ENCODE measurements at places on chromosomes 12 and 14. TPM values are rescaled to one million over a fixed set of nuclear protein-coding genes. Genes with fewer than 3 reads are reported as not detected.

DNA sequence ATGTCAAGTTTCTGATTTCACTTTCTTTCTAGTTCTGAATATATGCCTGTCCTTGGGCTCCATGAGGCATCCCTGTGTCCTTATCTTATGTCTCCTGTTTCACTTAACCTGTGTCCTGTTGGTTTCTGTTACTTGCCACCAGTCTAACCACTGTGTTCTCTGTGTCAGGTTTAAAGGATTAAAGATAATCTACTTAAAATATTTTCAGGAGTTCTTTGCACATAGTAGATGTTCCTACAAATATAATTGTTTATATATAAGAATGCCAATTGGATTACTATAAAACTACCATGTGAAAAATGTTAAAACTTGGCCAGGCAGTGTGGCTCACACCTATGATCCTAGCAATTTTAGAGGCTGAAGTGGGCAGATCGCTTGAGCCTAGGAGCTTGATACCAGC is 406.4 kb downstream of the CCER1 start:
- no peak for DNase-seq

- DNase-seq, result no peak
These were observed 807.3 kb upstream of the TMEM132C start for GRCh38 chr12:127459687-127460086.

- no peak for DNase-seq
These were observed 63.1 kb downstream of the C14orf132 start for GRCh38 chr14:96102081-96102856.

- no peak for DNase-seq
These were observed 337.1 kb upstream of the OR4E1 start for GRCh38 chr14:22010545-22011252.

GRCh38 chr12:71392521-71393145 is 47.0 kb upstream of the LGR5 start:
- DNase-seq, result no peak

- DNase-seq, result no peak
These were observed 19.2 kb upstream of the CYP46A1 start for GRCh38 chr14:99664937-99665273.

DNA sequence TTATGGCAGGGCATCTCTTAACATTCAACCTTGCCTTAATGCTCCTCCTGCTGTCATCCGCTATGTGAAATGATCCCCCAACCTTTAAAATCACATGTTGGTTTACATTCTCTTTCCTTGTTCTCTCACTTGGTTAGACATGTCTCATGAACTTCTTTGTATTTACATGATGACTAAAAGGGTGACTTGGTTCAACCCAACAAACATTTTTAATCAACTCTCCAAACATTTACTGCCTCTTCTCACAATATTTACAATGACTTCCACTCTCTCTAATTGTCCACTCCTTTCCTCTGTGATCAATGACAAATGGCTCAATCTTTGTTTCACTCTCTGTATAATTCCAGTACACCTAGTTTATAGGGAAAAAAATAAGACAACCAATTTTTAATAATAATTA is 506.1 kb downstream of the NELL2 start:
- DNase-seq, result no peak

- no peak for DNase-seq
These were observed 31.5 kb upstream of the BHLHE41 start for GRCh38 chr12:26156201-26156871.

- DNase-seq, result no peak
These were observed 41.5 kb upstream of the GNG2 start for GRCh38 chr14:51818748-51819380.

DNA sequence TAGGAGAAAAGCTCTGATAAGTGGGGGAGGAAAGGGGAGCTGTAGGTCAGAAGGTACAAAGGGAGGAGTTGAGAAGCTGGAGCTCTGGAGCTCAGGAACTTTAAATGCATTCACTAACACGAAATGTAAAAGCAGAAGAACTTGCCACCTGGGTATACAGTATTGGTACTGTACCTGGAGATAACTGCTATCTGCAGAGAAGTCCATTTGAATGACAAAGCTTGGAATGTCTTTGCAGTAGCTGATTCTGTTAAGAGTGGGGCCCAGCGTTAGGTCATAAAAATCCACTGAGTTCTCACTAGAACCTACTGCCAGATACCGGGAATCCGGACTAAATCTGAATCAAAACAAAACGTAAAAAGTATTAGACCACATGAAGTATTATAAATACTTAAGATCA is 55.6 kb downstream of the ZC3H14 start:
- DNase-seq, result no peak

DNA sequence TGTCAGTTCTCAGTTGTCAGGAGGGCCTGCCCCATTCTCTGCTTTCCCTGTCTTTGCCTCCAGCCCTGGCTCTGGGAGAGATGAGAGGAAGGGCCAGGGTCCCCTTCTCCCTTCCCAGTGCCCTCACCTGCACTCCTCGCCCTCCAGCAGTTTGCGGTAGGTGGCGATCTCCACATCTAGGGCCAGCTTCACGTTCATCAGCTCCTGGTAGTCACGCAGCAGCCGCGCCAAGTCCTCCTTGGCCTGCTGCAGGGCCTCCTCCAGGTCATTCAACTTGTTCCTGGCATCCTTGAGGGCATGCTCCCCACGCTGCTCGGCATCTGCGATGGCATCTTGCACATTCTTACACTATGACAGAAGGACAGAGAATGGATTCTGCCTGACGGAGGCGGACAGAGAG is 5.4 kb downstream of the KRT2 start:
- DNase-seq, result no peak

DNA sequence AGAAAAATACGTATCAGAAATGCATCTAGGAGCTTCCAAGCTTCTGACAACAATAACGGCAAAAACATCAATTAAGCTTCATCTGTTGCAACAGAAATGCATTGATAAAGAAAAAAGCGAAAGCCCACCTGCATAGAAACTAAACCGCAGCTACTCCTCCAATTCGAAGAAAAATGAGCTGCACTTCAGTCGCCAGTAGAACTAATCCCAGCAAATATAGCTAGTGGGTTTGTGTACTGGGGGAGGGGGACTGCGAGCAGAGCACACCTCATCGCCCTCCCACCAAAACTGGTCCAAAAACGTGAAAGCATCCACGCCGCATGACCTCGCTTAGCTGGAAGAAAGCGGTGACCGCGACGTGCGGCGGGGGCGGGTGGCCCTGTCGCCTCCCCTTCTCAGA is 1.2 kb downstream of the SLC35F4 start:
- no peak for DNase-seq

DNA sequence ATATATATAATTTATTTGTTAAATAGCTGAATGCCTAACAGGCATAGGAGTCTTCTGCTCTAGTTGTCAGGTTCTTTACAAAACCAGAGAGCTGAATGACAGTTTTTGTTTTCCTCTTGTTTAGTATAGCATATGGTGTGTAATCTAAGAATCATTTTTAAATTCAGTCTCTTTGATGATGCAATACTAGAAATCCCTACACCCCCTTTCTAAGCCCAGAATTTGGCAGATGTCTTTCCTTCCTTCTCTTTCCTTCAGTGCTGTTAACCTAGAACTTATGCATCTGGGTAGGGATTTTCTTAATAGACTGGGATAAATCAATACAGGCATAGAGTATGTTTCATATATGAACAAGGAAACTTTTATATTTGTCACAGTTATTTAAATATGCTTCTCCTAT is 198.1 kb downstream of the KCNH5 start:
- DNase-seq, result no peak

The HOXC13 gene
- not detected for total RNA-seq

The RNASE3 gene
- total RNA-seq, result not detected

The KLRF2 gene
- total RNA-seq, result not detected

The TXNDC16 gene
- total RNA-seq, result 3.4 TPM

The TPPP2 gene
- total RNA-seq, result 1.1 TPM

The TAC3 gene
- not detected for total RNA-seq
